ENCODE measurements at places on chromosomes 6 and 20.

GRCh38 chr6:145929037-145929633, 35.0 kb downstream of the SHPRH start:
- no peak for DNase-seq

- DNase-seq: no peak
These were observed 70.8 kb downstream of the TPD52L1 start for GRCh38 chr6:125224231-125224861.

DNA sequence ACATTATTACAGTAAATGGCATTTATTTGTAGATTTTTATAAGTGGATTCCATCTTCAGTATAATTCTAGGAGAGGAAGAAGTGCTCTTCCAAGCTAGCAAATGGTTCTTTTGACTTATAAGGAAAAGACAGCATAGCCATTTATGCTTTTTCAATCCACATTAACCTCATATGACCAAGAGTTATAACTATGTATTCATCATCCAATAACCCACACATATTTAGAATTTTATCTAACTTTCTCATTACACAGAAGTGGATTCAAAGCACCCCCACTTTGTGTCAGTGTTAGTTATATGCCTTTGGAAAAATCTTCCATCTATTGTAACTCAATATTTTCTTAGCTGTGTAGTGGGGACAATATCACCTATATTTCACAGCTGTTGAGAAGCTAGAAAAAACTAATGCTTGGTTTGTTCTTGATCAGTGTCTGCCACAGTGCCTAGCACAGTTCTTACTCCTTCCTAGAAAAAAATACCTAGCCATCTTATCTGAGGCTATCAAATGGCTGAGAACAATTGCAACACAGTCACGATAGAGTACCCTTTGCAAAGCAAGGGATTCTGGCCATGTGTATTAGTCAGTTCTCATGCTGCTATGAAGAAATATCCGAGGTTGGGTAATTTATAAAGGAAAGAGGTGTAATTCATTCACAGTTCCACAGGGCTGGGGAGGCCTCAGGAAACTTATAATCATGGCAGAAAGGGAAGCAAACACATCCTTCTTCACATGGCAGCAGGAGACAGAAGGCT, 986.3 kb downstream of the TFAP2A start:
- DNase-seq: no peak

- no peak for DNase-seq
These were observed 21.9 kb downstream of the SAMD5 start for GRCh38 chr6:147530132-147531060.

DNA sequence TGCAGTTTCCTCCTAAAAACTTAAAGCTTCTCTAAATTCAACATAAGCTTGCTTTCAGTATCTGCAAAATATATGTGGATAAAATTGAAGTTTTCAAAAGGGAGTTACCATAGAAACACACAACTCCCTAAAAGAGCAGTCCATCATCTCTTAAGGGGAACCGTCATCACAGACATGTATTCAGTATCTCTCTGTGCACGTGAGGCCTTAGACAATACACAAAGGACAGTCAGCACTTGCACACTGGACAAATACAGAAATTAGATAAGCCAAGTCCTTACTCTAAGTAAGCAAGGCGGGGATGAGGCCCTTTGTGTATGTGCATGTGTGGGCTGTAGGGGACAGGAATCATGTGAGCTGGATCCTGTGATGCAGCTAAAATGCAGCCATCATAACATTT, 136.6 kb downstream of the BACH2 start:
- DNase-seq: no peak

DNA sequence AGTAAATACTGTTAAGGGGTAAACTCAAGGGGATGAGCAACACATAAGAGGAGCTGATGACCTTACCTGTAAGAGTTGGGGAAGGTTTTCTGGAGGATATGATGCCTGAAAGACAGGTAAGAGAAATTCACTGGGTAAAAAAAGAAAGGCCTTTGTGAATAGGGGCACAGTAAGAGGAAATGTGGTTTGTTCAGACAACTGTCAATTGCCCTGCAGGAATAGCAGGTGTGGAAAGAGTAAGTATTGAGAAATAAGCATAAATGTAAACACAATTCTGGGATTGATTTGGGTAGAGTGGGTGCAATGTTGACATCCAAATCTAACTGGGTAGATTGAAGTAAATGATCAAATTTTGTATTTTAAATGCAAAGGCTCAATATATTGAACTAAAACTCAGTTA, 670.0 kb downstream of the DHX35 start:
- DNase-seq: no peak

GRCh38 chr6:80348263-80348662, 241.8 kb downstream of the BCKDHB start:
- DNase-seq: no peak

DNA sequence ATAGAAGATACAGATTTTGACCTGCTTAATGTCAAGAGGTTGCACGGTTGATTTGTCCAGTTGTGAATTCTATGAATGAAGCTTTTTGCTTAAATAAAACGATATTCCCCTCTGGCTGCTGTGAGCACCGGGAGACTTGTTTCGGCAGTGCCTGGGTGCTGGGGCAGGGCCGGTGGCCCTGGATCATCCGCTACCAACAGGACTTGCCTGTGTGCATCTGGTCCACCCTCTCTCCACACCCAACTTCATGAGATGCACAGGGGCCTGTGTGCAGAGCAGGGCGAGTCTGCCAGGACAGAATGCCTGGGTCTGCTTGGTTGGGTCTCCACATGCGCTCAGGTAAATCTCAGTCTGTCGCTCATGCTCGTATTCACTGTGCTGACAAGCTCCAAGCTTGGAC, 65.5 kb downstream of the TSHZ2 start:
- DNase-seq: no peak

DNA sequence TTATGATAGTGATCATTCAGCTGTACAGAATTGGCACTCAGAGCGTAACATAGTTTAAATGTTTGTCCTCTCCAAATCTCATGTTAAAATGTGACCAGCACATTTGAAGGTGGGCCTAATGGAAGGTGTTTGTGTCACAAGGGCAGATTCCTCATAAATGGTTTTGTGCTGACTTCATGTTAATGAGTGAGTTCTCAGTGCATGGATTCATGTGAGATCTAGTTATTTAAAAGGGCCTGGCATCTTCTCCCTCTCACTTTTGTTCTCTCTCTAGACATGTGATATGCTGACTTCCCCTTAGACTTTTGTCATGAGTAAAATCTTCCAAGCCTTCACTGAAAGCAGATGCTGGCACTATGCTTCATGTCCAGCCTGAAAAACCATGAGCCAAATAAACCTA, 452.4 kb upstream of the PTCHD4 start:
- no peak for DNase-seq

DNA sequence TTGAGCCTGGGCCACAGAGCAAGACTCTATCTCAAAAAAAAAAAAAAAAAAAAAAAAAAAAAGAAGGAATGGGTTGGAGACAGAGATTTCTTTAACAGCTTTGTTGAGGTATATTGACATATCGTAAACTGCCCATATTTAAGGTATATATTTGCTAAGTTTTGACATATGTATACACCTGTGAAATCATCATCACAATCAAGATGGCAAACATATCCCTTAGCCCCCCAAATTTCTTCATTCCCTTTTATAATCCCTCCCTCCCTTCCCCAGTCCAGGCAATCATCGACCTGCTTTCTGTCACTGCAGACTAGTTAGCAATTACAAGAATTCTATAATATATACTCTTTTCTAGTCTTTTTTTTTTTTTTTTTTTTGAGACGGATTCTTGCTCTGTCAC, 29.0 kb downstream of the SERPINB1 start:
- no peak for DNase-seq

- no peak for DNase-seq
These were observed 168.0 kb upstream of the PHACTR1 start for GRCh38 chr6:12548526-12548925.
